ENCODE measurements at places on chromosomes 3 and 15.
A peak's percentile ranks its signal among the peaks of the same experiment; 100 is the strongest.

DNA sequence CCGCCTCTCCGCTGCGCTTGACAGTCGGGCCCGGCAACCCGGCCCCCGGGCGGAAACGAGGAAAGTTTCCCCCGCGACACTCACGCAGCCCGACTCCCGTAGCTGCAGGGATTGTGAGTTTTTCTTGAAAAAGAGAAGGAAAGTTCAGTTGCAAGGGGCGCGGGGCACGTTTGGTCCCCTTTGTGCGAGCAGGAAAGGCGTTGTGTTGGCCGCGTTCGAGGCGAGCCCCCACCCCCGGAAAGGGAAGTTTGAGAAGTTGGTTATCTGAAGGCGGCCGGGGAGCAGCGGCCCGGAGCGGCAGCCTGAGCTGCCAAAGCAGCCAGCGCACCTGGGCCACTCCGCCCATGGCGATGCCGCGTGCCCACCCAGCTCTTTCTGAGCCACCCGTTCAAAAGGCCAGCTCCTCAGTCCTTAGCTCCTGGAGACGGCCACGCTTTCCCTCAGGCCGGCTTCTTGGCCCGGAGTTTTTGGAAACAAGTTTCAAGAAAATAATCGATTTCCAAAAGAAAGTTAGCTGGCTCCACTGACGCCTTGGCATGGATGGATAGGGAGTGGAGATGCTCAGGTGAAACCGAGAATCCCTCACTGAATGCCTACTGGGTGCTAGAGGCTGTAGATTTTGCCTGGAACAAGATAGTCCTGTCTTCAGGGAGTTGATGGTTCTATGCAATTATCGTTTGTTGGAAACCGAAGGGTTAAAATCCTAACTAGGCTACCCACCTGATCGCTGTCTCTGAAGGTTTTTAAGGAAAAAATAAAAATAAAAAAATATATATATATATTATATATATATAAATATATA lies 832 bp downstream of the TGFBR2 start:
- DNase-seq, result peak; percentile 74

GRCh38 chr15:92840149-92840548 lies 60.0 kb upstream of the CHD2 start:
- DNase-seq, result no peak

DNA sequence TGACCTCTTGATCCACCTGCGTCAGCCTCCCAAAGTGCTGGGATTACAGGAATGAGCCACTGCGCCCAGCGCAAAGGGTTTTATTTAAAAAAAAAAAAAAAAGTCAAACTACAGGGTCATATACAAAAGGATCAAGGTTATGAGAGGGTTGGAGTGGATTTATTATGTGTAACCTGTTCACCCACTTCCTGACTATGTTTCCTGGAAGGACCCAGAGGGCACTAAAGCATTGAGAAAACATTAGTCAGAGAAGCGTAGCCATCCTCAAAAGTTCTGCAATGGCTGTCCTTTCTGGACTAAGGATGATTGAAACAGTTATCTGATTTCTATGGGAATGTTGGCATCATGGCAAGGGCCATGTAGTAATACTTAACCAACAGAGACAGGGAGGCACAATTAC lies 7.3 kb upstream of the SCAPER start:
- DNase-seq, result no peak

GRCh38 chr3:150582620-150583019 lies 20.5 kb upstream of the SELENOT start:
- DNase-seq, result no peak

DNA sequence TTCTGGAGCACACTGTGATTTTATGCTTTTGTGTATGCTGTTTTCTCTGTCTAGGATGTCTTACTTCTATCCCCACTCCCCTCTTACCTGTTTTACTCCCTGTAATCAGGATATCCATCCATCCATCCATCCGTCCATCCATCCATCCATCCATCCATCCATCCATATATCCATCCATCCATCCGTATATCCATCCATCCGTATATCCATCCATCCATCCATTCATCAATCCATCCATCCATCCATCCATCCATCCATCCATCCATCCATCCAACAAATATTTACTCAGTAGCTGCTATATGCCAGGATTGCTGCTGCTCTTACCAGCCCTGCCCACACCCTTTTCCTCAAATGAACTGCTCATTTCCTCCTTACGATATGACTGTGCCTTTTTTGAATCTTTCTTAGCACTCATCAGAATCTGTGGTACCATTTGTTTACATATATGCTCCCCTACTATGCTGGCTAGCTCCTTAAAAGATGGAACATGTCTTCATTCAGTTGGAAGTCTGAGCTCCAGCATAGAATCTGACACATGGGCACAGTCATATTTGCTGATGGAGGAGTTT lies 35.2 kb downstream of the USP13 start:
- DNase-seq, result peak; percentile 64

GRCh38 chr3:101850246-101851051 lies 1.1 kb downstream of the NFKBIZ start:
- peak; percentile 86 for DNase-seq

DNA sequence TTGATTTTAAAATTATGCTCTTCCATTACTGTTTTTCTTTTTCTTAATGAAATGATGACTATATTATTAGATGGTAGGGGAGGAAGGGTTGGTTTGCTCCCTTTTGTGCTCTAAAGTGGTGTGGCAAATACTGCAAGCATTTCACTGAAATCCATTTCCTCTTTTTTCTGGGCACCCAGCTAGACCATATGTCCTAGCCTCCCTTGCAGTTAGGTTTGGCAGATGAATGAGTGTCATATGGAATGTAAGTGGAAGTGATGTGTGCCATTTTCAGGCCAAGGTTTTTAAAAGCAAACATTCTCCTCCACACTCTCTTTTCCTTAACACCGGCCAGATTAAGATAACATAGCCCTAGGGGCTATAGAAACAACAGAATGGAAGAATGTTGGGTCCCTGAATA lies 363.0 kb downstream of the FGF12 start:
- DNase-seq, result no peak

- DNase-seq, result no peak
Observed at GRCh38 chr3:127073941-127074820, 91.3 kb downstream of the PLXNA1 start.

- DNase-seq, result no peak
Observed at GRCh38 chr3:174233511-174233910, 625.6 kb upstream of the NAALADL2 start.

DNA sequence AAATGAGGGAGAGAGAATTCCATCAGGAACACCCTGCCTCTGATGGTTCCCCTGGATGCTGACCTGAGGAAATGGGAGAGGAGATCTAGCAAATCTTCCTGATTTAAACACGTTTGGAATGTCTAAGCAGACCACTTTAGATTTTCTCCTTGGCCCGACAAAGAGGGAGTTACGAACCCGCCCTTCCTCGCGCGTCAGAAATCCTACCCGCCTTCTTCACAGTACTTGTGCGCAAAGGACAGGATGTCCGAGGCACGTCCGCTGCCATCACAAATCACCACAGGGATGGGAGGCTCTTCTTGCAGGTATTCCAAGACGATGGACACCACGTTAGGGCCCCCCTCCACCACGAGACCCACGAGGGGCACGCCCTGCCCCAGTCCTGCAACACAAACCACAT lies 38.6 kb downstream of the TRPM1 start:
- DNase-seq, result no peak

- no peak for DNase-seq
Observed at GRCh38 chr3:108548886-108549285, 38.5 kb upstream of the MYH15 start.

DNA sequence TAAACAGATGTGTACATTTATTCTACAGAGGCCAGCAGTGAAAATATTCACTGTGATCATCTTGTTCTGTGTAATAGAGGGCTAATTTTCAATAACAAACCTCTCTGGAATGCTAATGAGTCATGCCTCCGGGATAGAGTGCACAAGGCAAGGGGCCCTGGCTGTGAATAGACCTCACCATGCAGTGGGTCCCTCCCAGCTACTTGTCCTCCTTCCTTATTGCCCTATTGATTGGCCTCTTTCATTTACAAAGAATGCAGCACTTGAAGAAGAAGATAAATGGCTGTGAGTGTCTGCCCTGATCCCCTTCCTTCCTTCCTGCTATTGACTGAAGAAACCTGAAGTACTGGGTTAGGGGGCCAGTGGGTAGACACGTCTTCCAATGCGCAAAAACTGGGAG lies 436.3 kb downstream of the WDR72 start:
- DNase-seq, result no peak

DNA sequence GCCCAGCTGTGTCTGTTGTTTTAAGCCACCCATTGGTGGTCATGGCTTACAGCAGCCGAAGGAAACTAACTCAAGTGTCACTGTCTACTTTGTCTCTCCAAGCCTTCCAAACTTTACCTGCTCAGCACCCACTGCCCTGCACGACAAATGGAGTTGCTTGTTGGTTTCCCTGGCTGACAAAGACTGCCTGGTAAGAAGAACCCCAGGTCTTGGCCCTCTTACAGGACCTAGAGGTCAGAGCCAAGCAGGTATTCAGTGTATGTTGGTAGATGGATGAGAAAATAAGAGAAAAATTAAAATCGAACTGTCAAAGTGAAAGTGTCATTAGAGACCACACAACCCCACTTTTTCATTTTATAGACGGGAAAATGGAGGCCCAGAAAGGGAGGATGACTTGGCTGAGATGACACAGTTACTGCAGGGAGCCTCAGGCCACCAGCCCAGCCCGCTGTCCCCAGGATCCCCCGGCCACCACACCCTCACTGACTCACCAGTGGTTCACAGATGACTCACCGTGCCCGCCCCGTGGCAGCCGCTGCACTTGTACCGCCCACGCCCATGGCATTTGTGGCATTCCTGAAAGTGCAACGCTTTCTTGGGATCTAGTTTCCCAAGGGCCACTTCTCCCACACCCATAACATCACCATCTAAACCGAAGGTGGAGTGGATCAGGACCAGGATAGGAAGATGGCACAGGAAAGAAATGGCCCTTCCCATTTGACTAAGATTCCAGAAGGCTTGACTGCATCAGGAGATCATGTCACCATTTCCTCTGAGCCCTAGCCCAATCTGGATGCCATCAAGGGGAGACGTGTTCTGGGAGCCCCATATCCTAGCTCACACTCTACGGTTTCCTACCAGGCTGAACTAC lies 15.2 kb downstream of the SSUH2 start:
- peak; percentile 80 for DNase-seq

DNA sequence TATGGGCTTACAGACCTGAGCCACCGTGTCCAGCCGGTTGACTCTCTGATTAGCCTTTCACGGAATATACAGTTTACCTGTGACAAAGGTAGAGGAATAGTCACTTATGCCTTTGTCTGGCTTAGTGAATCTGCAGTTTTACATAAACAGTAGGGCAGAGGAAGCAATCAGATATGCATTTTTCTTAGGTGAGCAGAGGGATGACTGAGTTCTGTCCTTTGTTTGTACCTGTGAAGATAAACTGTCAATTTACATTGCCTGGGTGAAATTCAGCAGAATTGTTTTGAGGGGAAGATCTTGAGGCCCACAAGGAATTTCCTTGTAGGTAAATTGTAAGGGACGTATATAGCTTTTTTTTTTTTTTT lies 10.8 kb downstream of the EDEM1 start:
- no peak for DNase-seq

DNA sequence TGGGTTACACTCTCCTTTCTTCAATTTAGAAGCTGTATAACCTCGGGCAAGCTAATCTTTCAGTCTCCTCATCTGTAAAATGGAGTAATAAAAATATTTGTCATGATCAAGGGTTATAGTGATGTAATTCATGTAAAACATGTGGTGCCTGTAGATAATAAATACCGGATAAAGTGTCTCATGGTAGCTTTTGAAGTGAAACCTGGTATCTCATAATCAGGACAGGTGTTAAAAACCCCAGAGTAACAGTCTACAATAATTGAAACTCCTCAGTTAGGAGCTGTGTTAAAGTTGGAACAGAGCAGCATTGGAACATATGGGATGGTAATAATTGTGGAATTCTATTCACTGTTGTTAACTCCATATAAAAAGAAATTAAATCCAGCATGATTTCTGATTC lies 884 bp upstream of the KNL1 start:
- DNase-seq, result no peak

- DNase-seq, result no peak
Observed at GRCh38 chr3:65824166-65824565, 214.6 kb downstream of the MAGI1 start.

DNA sequence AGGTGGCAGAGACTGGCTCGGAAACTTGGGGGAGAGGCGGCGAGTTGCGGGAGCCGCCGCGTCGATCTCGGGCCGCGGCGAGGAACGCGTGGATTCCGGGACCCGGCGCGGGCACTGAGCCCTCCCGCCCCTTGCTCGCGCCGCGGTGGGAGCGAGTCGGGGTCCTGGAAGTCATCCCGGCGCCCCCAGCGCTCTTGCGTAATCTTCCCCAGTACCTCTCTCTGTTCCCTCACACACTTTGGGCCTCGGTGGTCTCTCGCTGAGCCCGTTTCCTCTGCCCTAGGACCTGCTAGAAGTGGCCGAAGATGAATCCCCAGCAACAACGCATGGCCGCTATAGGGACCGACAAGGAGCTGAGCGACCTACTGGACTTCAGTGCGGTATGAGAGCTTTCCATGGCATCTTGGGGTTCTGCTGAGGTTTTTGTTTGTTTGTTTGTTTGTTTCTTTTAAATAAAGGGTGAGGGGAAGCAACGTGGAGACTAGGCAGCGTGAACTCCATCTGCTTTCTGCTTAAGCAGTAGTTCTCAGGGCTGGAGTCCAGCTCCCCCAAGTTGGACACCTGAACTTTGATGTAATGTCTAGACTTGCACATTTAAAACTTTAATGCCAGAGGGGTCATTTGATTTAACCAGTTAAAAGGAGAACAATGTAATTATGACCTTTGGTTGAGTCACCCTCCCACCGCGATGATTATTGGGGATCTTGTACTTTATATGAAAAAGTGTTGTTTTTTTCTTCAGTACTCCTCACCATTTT lies 1.3 kb downstream of the TCF12 start:
- DNase-seq, result peak; percentile 16

GRCh38 chr3:189288348-189289235 lies 116.8 kb downstream of the TPRG1 start:
- DNase-seq, result peak; percentile 80

Measured in activated CD4-positive, alpha-beta T cell treated with anti-CD3 and anti-CD28 coated beads, Interleukin-2, amount 50 U/mL, for 16 hours (primary cell).